ENCODE measurements at places on chromosomes 1 and 21.

GRCh38 chr1:49028396-49028795, 251.7 kb upstream of the BEND5 start:
- no peak for DNase-seq

- DNase-seq, result no peak
These were observed 12.3 kb upstream of the ADAM30 start for GRCh38 chr1:119908661-119909060.

DNA sequence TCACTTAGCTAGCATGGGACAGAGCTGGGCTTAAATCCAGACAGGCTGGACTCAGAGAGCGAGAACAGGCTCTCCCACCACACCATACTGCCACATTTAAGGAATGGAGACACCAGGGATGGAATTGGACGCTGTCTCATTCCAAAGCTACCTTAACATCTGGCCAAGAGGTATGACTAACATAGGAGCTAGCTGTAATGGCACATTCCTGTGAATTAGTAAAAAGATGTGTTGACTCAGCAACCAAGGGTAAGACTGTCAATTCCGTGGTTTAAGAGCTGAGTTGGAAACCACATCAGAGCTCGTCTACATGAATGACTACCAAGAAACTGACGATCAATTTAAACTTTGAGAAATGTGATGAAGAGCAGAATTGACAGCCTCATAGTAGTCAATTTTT, 8.3 kb upstream of the TNFRSF9 start:
- DNase-seq, result no peak

DNA sequence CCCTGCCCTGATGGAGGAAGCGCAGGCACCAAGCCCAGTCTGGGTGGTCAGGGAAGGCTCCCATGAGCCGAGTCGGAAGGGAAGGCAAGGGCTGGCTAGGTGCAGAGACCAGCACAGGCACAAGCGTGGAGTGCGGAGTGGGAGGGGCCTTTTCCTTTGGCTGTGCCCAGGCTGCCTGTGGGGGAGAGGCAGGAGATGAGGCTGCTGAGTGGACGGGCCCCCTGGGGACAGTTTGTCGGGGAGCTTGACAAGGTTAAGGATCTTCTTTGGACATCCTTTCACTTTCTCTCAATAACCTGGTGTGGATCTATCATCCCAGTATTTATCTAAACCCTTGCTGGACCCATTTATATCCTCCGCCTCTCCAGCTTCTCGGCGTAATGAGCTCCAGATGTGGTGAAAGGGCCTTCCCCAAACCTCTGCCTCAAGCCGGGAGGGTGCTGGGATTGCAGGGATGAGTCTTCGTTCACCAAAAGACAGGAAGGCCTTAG, 42.9 kb downstream of the EPHB2 start:
- no peak for DNase-seq

Data from germinal center (tissue), 1 donor.